ENCODE measurements at places on chromosomes 6 and 20.

DNA sequence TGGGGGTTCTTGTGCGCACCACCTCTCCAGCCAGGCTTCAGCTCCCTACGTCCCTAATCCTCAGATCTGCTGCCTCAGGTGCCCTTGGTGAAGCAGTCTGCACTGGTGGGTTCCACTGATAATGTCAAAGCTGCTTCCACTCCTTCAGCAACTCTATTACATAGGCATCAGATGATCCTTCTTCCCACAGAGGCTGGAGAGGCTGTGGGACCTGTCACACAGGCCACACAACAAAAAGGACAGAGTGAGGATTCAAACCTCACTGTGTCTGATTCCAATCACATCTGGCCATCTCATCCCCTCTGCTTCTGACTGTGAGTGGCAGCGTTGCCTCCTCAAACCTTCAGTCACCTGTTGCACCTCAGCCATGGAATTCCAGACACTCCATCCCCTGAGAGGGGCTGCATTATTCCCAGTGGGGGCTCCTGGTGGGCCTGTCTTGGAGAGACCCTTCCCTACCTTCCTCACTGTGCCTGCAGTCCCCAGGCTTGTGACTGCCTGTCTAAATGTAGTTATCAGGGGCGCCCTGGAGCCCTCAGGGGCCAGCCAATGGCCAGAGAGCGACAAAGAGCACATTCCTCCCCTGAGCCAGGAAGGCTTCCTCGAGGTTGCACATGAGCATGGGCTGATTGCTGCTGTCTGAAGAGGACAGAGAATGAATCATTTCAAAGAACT lies 211.4 kb upstream of the ECI2 start:
- DNase-seq = no peak

- DNase-seq = no peak
Observed at GRCh38 chr6:116419069-116419786, 41.9 kb upstream of the CALHM6 start.

DNA sequence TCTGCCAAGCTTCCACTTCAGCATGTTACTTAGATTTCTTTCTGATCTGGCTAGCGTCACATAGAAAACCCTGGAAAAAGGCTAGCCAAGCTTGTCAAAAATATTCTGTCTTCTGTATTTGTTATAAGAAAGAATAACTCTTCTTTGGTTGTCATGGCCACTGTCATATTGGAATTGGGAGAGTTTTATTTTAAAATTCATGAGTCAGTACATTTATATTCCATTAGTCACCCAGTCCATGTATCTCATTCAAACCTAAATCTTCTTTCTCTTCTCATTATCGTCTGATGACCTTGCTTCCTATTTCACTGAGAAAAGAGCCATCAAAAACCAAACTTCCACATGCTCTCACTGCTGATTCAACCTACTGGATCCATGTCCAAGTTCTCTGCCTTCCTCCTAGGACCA lies 65.7 kb downstream of the EPM2A start:
- no peak for DNase-seq

DNA sequence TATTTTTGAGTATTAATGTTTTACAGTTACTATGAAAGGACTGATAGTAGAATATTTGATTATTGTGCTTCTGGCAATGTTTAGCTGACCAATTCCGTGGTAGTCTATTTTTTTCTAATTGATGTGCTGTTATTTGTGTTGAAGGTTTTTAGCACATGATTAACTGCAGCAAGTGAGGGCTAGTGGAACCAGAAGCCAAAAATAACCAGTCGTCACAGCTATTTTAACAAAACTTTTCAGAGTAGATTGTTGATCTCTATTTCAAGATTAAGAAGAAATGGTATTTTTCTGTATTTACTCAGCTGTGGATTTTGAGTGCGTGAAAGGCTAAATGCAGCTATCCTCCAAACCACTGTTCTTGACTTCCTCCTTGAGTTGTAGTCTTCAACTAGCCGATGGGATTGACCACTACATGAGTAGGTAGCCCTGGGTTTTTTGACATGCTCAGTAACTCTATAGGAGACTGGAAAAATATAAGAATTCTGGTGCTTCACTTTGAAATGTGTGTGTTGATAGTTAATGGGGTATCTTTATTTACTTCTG lies 258.0 kb downstream of the ZFAND3 start:
- DNase-seq = no peak

DNA sequence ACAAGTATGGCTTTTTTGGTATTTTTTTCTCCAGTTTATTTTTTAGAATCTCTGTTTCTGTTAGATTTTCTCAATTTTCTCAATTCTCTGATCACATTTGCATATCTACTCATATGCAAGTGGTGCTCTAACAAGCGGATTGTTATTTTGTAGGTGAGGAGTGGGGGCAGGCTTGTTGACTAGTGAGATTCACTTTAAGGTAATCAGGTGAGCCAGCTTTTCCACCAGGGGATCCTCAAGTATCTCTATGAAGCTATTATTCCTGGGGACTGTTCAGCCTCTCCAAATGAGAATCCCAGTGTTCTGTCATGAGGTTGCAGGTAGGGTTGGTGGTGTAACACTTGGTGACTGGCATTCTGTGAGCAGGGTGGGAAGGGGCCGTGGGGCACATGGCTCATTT lies 274.3 kb upstream of the FERMT1 start:
- no peak for DNase-seq

GRCh38 chr6:56853541-56853940 lies 101.4 kb upstream of the BEND6 start:
- DNase-seq = no peak

GRCh38 chr6:26241033-26241895 lies 123.7 kb upstream of the BTN3A2 start:
- DNase-seq = peak; percentile 71

DNA sequence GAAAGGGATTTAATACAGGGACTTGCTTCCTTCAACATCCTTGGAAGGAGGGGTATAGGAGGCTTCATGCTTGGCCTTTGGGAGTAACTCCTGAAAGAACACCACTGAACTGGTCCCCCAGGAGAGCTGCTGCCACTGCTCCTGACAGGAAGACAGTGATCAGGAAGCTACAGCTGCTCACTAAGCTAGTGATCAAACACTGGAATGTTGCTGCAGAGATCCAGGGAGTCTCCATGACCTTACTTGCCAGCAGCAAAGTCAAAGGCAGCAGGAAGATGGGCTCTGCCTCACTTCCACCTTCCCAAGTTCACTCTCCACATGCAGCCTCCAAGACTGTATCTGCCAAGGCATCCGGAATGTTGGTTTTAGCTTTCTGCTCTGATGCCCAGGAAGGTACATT lies 31.8 kb downstream of the PIM1 start:
- no peak for DNase-seq

GRCh38 chr6:83770910-83771309 lies 62.0 kb upstream of the SNAP91 start:
- DNase-seq = no peak

- DNase-seq = no peak
Observed at GRCh38 chr6:31970604-31971271, 1.2 kb downstream of the DXO start.

GRCh38 chr6:19895866-19896692 lies 58.9 kb downstream of the ID4 start:
- DNase-seq = no peak

GRCh38 chr6:16322666-16323312 lies 84.4 kb downstream of the GMPR start:
- peak; percentile 78 for DNase-seq

- no peak for DNase-seq
Observed at GRCh38 chr6:11650711-11651110, 113.2 kb downstream of the TMEM170B start.

DNA sequence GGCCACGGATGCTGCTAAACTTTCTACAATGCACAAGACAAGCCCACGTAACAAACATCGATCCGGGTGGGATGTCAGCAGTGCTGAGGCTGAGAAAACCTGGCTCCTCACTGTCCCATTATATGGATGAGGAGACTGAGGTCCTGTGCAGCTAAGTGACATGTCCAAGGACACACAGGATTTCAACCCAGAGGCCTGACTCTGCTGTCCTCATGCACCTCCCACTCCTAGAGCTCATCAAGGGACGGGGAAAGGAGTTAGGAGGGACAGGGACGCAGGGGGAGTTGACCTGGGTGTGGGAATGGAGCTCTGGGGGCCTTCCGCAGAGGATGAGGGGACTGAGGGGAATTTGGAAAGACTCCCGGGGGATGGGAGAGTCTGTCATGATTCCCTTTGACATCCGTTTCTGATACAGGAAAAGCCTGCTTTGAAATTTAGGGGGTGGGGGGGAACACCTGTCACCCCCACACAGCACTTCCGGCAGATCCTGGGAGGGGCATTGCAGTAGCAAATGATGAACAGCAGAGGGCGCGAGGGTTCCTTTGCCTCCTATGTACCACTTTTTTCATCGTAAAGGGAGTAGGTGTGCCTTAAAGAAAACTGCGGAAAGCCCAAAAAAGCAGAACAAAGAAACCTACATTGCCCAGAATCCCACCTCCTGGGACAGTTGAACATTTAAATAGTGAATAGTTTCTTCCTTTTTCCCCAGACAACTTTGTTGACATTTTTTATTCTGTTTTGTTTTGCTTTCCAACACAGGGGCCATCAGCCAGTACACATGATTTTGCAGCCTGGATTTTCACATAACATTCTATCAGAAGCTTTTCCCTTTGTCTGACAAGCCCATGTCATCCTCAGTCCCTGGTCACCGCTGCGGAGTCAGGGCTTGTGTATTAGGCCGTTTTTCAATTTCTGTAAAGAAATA lies 48.6 kb downstream of the SLC2A10 start:
- peak; percentile 50 for DNase-seq

GRCh38 chr6:32809171-32809570 lies 7.6 kb downstream of the HLA-DOB start:
- DNase-seq = no peak

DNA sequence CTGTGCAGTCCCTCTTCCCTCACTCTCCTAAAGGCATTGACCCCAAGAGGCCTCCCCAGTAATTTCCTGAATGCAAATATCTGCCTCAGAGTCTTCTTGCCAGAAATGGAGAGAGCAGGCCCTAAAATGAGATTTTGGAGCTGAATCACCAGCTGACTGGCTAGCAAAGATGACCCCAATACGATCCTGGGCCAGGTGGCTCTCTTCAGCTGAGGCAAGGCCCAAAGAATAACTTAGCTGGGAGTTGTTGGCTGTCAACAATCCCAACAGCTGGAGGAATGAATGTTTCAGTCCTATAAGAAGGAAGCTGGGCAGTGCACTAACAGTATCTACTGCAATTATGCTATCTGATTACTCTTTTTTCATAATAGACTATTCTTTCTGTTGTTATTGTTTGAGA lies 37.2 kb upstream of the VGLL2 start:
- no peak for DNase-seq
